ENCODE measurements at places on chromosomes 1 and 21. TPM values are rescaled to one million over a fixed set of nuclear protein-coding genes. Genes with fewer than 3 reads are reported as not detected.

Gene TFF2
- not detected for total RNA-seq

- no peak for DNase-seq
Observed at GRCh38 chr21:29753216-29753615, 186.6 kb downstream of the GRIK1 start.

- DNase-seq = no peak
Observed at GRCh38 chr1:20666804-20667203, 5.6 kb upstream of the DDOST start.

DNA sequence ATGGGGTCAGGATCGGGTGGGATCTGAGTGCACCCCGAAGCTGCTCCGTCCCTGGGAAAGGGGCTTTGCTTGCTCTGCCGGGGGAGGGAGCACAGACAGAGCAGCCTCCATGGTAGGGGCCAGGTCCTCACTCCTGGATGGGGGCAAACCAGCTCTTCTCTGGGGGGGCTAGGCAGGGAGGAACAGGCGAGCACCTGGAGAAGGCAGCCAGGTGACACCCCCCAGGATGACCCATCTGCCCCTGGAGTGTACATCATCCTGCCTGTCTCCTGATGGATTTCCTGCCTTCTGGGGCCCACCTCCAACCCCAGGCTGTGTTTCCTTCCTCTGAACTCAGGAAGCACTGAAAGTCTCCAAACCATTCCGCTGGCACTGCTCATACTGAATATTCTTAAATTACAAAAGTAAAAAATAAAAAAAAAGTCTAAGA lies 248.0 kb downstream of the RHOU start:
- DNase-seq = no peak

DNA sequence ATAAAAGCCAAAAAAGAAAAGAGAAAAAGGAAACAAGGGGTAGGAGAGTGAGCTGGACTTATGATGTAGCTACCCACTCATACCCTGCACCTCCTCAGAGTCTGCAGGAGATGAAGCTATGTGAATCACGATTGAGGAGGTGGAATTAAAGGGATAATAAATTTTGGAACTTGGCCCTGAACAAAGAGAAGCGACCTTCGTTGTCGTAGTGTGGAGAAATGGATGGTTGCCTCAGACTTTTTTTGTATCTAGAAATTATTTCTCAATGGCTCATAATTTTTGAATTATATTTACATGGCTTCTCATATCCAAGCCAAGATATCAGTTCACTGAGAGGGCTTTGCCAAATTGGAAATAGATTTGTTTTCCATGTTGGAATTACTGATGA lies 37.8 kb upstream of the SIPA1L2 start:
- no peak for DNase-seq

- DNase-seq = no peak
Observed at GRCh38 chr1:35180776-35181374, 12.1 kb downstream of the SFPQ start.

- DNase-seq = no peak
Observed at GRCh38 chr1:62437273-62437940, 558 bp downstream of the USP1 start.

GRCh38 chr1:167084757-167085156 lies 5.4 kb downstream of the GPA33 start:
- no peak for DNase-seq

- no peak for DNase-seq
Observed at GRCh38 chr1:34711485-34711884, 43.4 kb upstream of the GJB5 start.

GRCh38 chr1:3632716-3633343 lies 8.0 kb downstream of the TPRG1L start:
- DNase-seq = no peak

Measured in HFFc6 (cell line).